ENCODE measurements at places on chromosomes 6 and 20.

DNA sequence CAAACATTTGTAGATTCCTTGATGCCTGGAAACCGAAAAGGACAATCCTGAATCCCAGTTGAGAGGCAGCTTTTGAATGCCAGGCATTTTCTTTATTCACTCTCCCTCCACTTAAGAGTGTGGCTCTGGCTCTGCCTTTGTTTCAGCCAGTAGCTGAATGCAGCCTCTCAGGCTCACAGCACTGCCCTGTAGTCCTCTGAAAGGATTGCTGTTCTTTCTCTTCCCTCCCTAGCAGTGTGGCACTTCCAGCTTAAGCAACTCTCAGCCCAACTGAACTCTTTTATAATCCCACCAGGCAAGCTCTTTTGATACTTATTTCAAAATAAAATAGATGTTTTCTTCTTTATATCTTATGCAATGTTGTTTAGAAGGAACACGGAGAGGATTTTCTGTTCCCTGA is 415.6 kb downstream of the GJA1 start:
- no peak for DNase-seq

GRCh38 chr6:123372737-123373136 is 264.0 kb downstream of the TRDN start:
- DNase-seq: no peak

DNA sequence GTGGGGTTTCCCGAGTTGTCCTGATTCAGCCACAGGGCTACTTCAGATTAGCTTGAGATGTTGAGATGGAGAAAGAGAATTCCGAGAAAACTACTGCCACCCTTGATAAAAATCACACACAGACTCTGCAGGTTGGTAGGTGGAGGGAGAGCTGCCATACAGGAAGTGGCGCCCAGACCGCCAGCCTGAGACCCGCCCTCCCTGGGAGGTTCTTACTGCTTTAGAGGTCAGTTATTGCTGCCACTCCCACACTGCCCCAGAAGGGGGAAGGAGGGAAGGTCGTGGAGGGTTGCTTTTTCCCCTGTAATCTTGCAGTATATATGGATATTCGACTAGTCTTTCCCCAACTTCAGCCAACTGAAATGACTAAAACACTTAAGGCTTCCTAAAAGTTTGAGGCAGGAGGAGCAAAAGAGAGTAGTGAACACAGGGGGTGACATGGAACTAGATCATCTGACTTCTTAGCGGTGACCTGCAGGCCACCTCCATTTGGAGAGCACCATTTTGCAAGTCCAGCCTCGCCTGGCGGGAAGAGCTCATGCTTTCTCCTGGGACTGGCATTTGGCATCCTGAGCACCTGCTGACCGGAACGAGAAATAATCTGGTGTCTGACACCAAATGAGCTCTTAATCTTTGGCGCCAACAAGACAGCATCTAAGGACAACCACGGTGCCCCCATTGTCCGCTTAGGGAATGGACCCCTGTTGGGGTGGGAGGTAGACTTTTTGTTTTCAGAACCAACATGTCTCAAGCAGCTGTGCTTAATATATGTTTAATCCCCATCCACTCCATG is 35.7 kb upstream of the SLC22A1 start:
- DNase-seq: no peak

DNA sequence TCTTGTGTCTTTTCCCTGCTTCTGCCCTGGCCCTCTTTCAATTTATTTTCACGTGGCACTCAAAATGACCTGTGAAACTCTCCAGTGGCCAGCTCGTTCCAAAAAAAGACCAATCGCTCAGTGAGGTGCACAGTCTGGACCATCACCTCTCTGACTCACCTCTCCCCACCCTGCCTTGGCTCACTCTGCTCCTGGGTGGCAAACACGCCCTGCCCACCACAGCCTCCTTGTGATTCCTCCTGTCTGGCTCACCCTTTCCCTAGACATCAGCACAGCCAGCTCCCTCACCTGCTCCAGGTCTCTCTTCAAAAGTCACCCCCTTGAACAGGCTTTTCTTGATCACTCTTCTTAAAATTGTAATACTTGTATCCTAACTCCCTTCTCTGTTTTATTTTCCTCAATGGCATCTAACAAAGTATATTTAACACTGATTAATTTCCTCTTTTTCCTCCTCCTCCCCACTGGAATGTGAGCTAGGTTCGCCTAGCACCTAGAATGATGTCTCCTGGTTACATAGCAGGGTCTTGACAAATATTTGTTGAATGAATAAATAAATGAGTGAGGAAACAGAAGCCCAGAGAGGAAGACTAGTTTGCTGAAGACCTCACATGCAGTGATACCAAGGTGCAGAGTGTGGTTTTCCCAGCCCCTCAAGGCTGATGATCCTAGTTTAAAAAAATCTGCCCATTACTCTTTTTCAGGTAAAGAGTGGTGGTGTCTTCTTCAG is 109.0 kb downstream of the GJA10 start:
- no peak for DNase-seq

- DNase-seq: no peak
Observed at GRCh38 chr20:14576196-14576877, 238.9 kb upstream of the FLRT3 start.

All from NCI-H526 treated with DMSO at 0.1 percent for 48 hours (cell line).